ENCODE measurements at places on chromosomes 2 and 18.

DNA sequence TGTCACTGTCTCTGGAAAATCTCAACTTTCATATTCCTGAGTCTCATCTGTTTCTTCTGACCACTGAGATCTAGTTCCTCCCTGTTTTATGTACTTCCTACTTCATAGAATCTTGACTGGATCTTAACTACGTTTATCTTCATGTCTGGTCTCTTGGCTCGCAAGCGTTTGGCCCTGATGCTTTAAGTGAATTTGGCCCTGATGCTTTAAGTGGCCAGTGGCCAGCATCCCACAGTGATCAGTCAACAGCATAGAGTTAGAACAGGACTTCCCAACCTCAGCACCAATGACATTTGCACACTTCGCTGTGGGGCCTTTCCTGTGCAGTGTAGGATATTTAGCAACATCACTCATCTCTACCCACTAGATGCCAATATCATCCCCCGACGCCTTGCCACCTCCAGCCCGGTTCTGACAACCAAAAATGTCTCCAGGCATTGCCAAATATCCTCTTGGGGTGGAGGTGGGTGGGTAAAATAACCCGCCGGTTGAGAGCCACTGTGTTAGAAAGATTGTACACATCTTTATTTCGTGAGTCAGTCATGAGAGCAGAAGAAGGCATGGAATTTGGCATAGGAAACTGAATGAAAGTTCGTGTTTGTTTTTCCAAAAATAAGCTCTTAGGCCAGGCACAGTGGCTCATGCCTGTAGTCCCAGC, 12.2 kb downstream of the TM4SF20 start:
- no peak for DNase-seq

GRCh38 chr2:176002688-176003210, 682 bp upstream of the LNPK start:
- DNase-seq: no peak

DNA sequence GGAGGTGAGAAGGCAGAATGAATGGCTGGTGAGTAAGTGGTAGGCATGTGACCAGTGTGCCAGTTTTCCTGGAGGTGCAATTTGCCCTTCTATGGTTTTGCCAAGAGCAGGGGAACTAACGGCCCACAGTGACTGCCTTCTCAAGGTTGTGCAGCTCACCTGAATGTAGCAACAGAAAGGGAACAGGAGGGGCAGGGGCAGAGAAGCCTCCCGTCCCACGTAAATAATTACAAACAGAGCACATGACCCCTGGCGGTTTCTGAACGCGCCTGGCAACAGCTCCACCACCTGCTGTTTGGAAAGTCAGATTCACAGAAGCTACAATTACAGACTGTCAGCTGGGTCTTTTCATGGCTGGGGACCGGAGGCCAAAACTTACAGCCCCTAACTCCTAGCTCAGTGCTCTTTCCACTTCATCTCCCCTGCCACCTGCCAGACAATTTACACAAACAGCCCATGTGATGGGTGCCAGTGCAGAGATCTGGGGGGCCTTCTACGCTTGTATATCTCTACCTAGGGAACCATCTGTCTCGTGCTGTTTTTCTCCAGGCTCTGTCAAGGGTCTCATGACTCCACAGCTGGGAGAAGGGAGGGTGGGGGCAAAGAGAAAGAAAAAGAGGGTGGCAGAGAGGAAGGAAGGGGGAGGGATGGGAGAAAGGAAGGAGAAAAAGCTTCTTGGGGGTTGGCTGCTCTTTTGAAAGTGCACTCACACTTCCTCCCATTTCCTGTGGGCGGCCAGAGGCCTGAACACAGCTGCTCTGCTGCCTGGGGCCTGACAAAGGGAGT, 69.6 kb downstream of the POLR1A start:
- DNase-seq: peak; percentile 68

GRCh38 chr2:95061601-95062183, 36.2 kb downstream of the MAL start:
- DNase-seq: no peak

GRCh38 chr2:222241128-222241870, 57.5 kb downstream of the PAX3 start:
- DNase-seq: no peak

DNA sequence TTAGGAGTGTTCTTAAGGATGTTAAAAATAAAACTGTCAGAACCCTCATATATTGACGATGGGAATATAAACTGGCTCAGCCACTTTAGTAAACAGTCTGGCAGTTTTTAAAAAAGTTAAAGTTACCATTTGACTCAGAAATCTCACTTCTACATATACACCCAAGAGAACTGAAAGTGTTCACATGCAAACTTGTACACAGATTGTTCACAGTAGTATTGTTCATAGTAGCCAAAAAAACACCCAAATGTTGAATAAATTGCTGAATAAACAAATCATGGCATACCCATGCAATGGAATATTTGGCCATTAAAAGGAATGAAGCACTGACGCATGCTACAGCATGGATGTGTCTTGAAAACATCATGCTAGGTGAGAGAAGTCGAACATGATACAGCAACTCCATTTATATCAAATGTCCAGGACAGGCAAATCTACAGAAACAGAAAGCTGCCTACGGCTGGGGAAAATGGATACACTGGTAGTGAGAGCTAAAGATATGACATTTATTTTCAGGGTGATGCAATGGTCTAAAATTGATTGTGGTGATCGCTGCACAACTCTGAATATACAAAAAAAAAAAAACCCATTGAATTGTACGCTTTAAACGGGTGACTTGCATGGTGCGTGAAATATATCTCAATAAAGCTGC, 10.1 kb downstream of the RPL31 start:
- DNase-seq: no peak

Measured in CD4-positive, alpha-beta T cell (primary cell).